ENCODE measurements at places on chromosomes 11 and 22.

GRCh38 chr22:38271927-38272372 lies 860 bp downstream of the TMEM184B start:
- DNase-seq = no peak

DNA sequence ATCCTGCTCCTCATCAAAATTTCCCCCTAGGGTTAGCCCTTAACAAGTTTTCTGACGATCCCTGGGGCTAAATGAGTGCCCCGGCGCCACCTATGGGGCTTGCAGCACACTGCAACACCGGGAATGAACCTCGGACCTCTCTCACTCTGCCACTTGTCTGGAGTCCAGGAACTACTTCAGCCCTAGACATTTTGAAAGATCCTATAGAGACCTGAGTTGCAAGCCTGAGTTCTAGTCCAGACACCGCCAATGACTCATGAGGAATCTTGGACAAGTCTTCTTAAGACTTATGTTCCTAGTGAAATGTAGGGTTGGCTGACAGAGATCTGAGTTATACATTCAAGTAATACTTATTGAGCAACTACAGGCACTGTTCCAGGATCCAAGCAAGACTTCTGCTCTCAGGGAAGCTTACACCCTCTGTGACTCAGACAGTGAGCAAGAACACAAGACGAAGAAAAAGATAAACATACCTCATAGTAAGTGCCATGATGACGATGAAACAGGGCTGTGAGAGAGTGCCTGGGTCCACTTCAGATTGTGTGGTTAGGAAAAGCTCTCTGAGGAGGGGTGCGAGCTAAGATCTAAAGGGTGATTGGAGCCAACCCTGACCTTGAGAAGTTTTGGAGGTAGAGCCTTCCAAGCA lies 10.2 kb upstream of the STK33 start:
- DNase-seq = no peak

GRCh38 chr11:125317416-125317815 lies 152.9 kb downstream of the PKNOX2 start:
- no peak for DNase-seq

GRCh38 chr11:20873054-20873453 lies 203.7 kb downstream of the NELL1 start:
- DNase-seq = no peak

DNA sequence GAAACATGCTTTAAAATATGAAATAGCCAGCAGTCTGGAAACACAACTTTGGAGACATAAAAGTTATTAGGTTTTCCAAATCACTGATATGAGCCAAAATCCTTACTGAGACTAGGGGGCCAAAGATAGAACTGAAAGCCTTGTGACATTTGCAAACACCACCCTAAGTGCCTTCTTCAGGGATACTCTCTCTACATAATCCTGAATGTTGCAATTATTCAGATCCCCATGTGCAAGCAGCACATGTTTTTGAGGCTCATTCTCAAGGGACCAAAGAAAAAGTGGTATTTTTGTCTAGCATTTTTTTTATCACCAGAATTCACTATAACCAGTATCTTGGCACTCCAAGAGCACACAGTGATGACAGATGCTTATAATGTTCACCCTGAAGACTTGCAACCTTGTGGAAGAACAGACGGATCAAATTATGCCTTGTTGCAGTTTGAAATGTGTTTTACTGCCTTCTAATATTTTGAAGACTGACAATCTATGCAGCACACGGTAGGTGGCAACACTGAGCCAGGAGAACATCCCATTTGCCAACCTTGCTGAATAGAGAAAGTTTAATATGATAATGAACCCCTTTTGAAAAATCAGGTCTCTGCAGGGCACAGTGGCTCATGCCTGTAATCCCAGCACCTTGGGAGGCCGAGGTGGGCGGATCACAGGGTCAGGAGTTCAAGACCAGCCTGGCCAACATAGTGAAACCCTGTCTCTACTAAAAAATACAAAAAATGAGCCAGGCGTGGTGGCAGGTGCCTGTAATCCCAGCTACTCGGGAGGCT lies 78.5 kb downstream of the PLEKHA7 start:
- DNase-seq = no peak

DNA sequence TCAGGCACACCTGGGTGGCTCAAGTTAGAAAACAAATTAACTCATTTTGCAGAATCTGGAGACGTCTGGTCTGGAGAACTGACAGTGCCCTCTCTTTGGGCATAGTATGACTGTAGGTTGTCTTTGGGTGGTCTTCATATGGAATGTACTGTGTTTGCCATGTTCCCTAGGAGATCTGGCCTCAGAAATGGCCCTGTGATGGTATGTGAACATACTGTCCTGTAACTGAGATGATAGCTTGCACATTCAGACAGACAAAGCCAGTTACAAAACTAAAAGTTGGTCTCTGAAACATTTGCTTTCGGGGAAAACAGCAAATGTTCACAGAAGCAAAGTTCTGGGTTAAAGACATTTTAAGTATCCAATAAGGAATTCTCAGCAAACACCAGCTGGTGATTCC lies 29.7 kb downstream of the CD44 start:
- DNase-seq = no peak

DNA sequence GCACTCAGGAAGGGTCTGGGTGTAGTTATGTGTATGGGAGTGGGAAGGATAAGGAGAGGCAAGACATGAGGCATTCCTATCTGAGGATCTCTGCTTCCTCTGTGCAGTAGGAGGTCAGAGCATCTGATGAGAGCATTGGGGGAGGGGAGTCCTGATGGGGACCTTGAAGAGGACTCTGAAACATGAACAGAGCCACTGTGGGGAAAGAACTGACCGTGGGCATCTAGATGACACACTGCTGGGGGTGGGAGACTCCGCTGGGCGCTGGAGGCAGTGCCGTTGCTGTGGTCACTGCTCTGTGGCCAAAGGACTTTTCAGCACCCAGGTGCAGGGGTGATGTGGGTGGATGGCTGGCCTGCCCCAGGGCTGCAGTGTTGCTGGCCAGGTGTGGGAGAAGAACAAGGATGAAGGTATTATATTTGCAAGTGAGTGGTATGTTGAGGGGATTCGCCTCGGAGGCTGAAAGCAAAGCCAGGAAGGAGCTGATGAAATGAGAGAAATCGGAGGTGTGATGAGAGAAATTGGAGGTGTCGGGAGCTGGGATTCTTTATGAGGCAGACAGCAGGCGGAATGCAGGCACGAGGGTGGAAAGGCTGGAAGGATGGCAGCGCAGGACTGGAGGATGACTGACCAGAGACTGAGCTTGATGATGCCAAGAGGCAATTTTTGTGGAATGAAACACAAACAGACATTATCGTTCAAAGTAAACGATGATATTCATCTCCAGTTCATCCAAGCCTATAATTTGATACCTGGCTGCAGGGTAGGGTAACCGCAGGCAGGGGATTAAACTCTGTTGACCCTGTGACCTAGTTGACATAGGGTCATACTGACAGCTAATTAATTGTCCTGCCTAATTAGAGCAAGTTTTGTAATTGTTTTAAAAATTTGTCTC lies 19.4 kb upstream of the TMPRSS4 start:
- no peak for DNase-seq

Measured in substantia nigra (tissue), 51 donors.